ENCODE measurements at places on chromosomes 3 and 15.

DNA sequence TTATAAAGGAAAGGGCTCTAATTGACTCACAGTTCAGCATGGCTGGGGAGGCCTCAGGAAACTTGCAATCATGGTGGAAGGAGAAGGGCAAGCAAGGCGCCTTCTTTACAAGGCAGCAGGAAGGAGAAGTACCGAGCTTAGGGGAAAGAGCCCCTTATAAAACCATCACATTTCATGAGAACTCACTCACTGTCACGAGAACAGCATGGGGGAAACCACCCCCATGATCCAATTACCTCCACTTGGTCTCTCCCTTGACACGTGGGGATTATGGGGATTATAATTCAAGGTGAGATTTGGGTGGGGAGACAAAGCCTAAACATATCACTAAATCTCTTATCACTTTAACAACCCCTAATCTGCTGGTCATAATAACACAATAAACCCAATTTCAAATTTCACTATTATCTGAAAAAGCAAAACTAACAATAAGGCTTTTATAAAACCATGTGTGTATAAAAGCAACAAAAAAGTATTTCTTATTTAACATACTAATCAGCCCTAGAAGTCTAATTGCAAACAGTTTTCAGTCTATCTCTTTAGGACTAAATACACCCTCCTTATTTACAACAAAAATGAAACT is 43.2 kb downstream of the SCAPER start:
- DNase-seq = no peak

- no peak for DNase-seq
These were observed 445.7 kb upstream of the CDIN1 start for GRCh38 chr15:36133742-36134141.

- no peak for DNase-seq
These were observed 69.4 kb upstream of the ALDH1A3 start for GRCh38 chr15:100810229-100810628.

DNA sequence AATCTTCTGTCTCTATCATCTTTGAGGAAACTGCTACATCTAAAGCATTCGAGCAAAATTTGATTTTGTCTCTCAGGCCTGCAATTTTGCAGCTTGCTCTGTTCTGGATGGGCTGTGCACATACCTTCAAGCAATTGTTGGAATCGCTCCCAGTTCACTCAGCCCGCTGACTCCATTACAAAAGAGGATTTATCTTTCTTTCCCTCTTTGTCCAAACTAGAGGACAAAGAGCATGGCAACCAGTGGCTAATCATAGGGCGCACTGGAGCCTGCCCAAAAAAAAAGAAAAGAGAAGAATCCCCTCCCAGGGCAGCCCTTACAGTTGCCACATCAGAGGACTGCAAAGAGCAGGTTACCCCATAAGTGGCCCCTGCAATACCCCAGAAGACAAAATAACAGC is 49.0 kb upstream of the DUT start:
- no peak for DNase-seq

- DNase-seq = peak; percentile 1
These were observed 422.5 kb upstream of the CDIN1 start for GRCh38 chr15:36156879-36157427.

DNA sequence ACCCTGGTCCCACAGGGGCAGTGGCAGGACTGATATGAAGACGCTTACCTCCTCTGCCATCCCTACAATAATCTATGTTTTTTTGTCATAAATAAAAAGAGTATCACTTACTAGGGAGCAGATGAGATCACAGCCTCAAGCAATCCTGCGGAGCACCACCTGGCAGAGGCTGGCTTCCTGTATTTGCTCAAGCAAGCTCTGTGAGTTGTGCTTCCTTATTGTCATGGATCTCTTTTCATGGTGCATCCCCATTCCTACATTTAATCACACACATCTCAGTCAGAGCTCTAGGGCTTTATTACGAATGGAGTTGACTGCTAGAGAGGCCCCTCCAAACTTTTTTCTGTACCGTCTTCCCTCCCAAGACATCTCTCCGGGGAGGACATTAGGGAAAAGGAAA is 186.0 kb downstream of the UBE2E2 start:
- no peak for DNase-seq

Measured in stimulated activated CD4-positive, alpha-beta T cell treated with anti-CD3 and anti-CD28 coated beads, Interleukin-4, amount 100 ng/mL, for 1 hour (primary cell).